SJSA1 (cell line): ENCODE measurements at places on chromosomes 3 and 15.

GRCh38 chr3:191646242-191646641 is 185.3 kb downstream of the PYDC2 start:
- H3K27ac ChIP-seq = no peak overlapping the region
- H3K4me1 ChIP-seq = no peaks in the 10 kb centered on the region
- no peaks in the 10 kb centered on the region for H3K36me3 ChIP-seq
- DNase-seq = no peak

DNA sequence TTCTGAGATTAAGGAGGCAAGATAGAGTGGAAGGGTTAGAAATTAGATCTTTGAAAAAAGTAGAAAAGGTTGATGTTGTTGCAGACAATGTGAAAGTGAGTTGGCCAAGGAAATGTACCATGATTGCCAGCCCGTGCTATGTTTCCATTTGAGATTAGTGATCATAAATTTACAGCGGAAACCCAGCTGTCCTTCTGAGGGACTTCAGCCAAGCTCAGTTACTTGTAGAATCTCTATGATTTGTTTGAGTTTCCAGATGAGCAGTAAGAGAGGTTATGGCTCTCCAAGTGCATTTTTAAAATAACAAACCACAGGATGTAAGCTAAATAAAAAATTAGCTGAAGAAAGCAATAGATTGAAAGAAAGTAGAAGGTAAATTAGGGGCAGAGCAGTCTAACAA is 54.2 kb upstream of the RBMS3 start:
- no peak overlapping the region for H3K4me3 ChIP-seq
- no peak for DNase-seq
- H3K36me3 ChIP-seq = no peaks in the 10 kb centered on the region

GRCh38 chr15:41897363-41897799 is 3.5 kb upstream of the SPTBN5 start:
- H3K27ac ChIP-seq = no peak overlapping the region
- H3K4me3 ChIP-seq = no peak overlapping the region
- H3K36me3 ChIP-seq = peaks cover 33% of the 10 kb centered on the region
- no peaks in the 10 kb centered on the region for H3K27me3 ChIP-seq
- H3K4me1 ChIP-seq = peaks cover 15% of the 10 kb centered on the region

- peak; percentile 89 for DNase-seq
- peak within 1 kb of the TSS; percentile 85 for H3K4me3 ChIP-seq
- peaks cover 42% of the 10 kb centered on the region for H3K36me3 ChIP-seq
Observed at GRCh38 chr3:170357176-170358041, at the start of gene SKIL. TSS of gene SKIL (plus strand) at chr3:170357715. CDS start at chr3:170360332, 2,617 bp downstream.

GRCh38 chr3:99544786-99545281 is 93.6 kb upstream of the COL8A1 start:
- no peak overlapping the region for H3K27ac ChIP-seq
- DNase-seq = no peak
- H3K27me3 ChIP-seq = no peaks in the 10 kb centered on the region
- H3K4me3 ChIP-seq = no peak overlapping the region
- H3K36me3 ChIP-seq = no peaks in the 10 kb centered on the region
